ENCODE measurements at places on chromosomes 1 and 21.
A peak's percentile ranks its signal among the peaks of the same experiment; 100 is the strongest.

DNA sequence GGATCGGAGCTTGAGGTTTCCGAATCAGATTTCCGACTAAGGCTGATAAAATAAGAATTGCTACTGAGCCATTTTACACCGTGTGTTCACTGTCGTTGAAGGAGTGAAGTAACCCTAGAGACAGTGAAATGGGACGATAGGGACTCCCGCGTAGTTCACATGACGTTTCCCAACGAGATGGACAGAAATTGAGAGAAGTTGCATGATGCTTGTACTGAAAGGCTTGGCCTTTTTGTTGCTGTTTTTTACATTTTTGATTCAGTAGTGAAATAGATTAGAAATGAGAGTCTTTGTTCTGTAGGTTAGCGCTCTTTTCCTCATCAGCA, 1.2 kb downstream of the KHDRBS1 start:
- no peak for DNase-seq

DNA sequence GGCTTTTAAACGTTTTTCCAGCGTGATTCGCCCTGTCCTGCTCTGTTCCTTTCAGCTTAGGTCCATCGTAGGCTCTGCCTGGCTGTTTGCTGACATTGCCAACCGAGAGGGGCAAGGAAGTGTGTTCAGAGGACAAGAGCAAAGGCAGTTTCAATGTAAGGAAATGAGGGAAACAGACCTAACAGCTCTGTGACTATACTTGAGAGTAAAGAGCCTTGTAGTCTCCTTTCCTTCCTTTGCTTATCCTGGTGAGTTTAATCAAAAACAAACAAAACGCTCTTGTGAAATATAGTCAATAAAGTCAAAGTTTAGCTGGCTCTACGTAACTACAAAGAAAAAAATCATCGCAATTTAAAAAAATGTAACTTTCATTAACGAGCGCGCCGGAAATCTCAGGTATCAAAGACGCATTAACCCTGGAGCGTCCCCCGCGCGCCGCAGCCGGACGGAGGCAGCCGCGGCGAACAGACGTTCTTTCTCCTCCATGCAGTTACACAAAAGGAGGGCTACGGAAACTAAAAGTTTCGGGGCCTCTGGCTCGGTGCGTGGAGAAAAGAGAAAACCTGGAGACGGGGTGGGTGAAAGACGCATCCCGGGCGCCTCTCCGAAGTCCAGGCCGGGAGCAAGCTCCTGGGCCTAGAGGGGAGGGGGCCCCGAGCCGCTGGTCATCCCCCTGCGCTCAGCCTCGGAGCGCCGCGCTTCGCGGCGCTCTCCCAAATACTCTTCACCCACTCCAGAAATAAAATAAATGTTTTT, 617 bp upstream of the ADGRL2 start:
- no peak for DNase-seq

DNA sequence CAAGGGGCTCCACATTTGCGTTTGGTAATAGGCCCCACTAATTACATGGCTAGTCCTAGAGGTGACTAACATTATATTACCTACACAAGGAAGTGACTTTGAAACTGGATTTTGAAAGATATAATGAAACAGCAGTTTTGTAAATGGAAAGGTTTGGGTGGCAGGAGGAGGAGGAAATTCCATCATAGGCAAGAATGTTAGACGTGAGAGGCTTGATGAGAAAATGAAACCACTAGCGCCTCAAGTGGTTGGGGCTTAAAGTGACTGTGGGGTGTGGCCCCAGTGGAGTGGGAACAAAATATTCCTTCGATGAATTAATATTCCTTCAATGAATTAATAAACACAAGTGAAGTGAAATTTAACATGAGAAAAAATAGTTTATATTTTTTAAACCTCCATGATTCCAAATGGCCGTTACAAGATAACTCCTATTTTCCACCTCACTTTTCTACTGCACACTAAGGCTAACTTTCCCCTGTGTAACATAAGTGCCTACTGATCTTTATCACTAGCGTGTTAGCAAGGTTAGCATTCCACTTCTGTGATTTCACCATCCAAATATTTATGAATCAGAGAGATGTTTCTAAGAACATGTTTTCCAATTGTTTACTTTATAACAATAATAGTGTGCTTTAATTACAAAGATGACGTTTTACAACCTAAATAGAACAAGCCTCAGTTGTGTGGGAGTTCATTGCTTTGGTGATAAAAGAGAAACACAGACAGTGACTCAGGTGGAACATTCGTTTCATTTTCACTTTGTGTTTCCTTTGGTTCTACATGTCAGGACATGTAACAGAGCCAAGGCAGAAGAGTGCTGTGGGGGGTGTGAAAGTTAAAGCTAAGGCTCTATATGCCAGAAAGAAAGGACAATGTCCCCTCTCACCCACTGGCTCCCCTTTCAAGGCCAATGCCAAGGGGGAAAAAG, 12.5 kb upstream of the ATF3 start:
- DNase-seq, result no peak

- DNase-seq, result no peak
Measured at GRCh38 chr21:38496224-38496623, 2.1 kb downstream of the ERG start.

GRCh38 chr1:25863486-25864262, 4.4 kb upstream of the AUNIP start:
- DNase-seq, result no peak

GRCh38 chr1:167066333-167067122, 23.6 kb downstream of the GPA33 start:
- DNase-seq, result peak; percentile 93

GRCh38 chr1:153503766-153504165, 32.0 kb downstream of the S100A6 start:
- DNase-seq, result no peak

DNA sequence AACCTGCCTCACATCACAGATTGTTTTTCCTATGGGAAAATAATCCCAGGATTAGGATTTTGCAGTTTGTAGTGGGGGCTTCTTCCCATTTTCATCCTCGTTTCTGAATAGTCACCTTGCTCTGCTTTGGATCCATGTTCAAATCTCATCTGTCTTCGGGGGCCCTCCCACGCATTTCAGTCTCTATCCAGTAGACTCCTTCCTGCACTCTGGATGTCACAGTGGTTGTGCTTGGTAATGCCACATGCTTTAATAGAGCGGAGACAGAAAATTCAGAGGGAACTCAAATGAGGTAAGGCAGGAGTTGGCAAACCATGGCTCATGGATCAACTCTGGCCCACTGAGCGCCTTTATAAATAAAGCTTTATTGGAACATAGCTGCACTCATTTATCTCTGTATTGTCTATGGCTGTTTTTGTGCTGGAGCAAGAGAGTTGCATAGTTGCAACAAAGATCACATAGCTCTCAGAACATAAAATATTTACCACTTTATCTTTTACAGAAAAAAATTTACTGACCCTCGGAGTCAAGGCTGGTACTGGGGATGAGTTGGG, 101.0 kb downstream of the SPATA46 start:
- no peak for DNase-seq

- no peak for DNase-seq
Measured at GRCh38 chr1:5577255-5578040, 414.8 kb downstream of the NPHP4 start.

DNA sequence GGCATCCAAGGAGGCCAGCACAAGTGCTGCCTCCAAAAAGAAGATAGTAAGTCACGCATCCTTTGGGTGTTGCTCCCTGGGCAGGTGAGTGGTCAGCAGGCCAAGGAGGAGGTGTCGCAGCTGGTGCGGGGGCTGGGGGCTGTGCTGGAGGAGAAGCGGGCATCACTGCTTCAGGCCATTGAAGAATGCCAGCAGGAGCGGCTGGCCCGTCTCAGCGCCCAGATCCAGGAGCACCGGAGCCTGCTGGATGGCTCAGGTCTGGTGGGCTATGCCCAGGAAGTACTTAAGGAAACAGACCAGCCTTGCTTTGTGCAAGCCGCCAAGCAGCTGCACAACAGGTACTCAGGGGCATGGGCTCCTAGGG, 4.3 kb downstream of the TRIM46 start:
- DNase-seq, result no peak

- DNase-seq, result no peak
Measured at GRCh38 chr21:32426066-32426465, 13.6 kb downstream of the EVA1C start.

GRCh38 chr1:153361480-153362109, 3.9 kb downstream of the S100A9 start:
- DNase-seq, result no peak

- DNase-seq, result no peak
Measured at GRCh38 chr1:175136246-175136645, 56.3 kb downstream of the KIAA0040 start.

GRCh38 chr1:32725615-32725982, 23.0 kb upstream of the SYNC start:
- DNase-seq, result no peak

GRCh38 chr1:100968621-100969020, 57.0 kb downstream of the DPH5 start:
- DNase-seq, result no peak

GRCh38 chr1:117001254-117001927, at the start of gene CD101:
TSS of gene CD101 (plus strand) at chr1:117001760. CDS start at chr1:117001818, 58 bp downstream.
- DNase-seq, result no peak

- DNase-seq, result no peak
Measured at GRCh38 chr1:201763455-201764140, 65.4 kb upstream of the IPO9 start.

DNA sequence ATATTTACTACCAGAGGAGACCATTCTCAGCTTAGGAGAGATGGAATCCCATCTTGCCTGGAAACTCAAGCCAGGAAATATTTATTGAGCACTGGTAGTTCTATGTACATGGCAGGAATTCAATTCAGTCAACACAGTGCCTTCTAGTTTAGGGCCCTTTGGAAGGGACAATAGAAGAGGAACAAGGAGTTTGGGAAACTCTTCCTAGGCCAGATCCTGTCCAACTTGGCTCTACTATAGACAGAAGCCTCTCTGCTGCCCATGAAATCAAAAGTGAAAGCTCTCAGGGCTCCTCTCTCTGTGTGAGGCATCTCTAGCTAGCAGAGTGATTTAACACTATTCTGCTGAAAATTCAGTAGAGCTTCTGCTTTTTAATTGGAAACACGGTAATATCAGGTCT, 244.6 kb upstream of the MAP1LC3C start:
- DNase-seq, result no peak

DNA sequence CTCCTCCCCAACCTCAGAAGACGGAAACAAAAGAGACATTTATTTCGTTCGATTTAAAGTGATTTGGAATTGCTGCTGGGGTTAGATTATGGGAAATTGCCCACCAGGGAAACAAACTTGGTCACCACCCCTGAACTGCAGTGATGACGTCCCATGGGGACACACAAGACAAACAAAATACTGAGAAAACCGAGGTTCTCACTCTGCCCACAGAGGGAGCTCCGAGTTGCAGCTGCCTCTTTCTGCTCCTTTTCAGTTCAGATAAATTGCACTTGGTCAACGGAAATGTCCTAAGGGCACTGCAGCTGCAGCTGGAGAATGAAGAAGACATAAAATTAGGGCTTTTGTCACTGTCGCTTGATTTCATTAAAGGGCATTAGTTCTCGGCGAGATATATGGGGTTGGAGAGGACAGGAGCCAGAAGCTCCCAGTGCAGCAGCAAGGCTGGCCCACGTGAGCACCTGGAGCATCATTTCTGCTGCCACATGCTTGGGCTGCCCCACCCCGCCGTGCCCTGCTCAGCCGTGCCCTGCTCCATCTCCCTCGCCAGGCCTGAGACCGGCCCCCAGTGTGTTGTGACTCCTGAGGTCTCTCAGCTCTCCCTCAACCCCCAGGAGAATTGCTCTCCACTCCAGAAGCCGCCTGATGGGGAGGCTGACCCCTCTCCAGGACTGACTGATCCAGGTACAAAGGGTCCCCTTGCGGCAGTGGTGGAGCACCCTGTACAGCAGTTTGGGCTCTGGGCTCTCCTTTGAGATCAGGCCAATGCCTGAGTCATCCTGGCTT, 231.7 kb upstream of the AJAP1 start:
- no peak for DNase-seq

DNA sequence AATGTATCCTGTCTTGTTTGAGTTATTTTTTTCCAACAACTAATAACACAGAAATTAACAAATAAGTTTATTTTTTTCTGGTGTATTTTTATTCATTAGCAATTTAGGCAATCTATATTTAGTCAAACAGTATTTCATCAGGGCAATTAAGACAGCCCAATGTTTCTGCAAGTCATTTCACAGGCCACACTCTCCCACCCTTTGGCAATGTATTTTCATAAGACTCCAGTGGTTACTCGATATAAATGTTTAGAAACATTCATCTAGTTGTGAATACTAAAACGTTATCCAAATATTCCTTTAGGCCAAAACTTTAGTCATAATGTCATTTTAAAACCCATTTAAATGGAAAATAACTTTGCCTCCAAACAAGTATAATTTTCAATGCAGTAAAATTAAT, 142.1 kb downstream of the KCNT2 start:
- DNase-seq, result no peak

- peak; percentile 37 for DNase-seq
Measured at GRCh38 chr1:88998716-88999115, 6.3 kb upstream of the KYAT3 start.

GRCh38 chr21:43312011-43312410, 114.9 kb downstream of the SIK1 start:
- no peak for DNase-seq

DNA sequence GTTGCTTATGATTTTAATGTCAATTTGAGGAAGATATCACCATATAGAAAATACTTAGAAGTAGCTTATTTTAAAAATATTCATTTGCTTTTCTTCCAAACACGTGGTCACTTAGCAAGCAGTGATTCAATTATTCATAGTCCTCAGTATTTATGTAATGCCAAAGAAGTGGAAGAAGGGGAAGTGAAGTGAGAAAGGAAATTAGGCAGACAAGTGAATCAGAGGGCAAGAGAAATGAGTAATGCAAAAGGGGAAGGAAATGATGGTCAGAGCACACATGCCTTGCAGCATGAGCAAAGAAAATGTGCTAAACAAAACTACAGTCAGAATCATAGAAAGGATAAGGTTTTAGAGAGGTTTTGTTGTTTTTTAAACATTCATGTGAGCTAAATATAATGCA, 31.8 kb downstream of the SDCCAG8 start:
- no peak for DNase-seq

GRCh38 chr1:44830900-44831304, 12.2 kb downstream of the PTCH2 start:
- no peak for DNase-seq

DNA sequence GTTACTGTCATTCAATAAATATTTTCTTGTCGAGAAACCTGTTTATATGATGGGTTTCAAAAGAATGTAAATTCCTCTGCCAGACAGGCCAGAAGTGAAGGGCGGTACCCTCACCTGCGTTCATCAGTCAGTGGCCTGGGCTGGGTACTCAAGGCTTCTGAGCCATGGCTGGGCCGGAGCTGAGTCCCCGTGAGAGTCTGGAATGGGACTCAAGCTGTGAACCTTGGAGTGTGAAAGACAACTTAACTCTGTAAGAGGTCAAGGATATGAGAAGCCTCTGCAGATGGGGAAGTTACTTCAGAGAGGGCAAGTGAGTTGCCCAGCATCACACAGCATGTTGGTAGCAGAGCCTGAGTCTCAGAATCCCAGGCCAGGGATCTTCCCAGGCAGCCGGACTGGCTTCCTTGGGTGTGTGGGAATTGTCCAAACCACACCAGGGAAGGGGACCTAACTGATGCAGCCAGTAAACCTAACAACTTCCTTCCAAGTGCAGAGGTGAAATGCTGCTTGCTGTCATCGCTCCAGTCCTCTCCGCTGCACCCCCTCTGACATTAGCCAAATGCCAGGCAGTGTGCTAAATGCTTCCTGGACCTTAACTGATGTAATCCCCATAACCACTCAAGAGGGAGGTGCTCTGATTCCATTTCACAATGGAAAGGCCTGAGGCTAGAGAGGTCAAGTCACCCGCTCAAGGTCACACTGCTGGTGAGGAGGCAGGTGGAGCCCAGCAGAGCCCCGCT, 4.8 kb downstream of the DISP3 start:
- no peak for DNase-seq

- no peak for DNase-seq
Measured at GRCh38 chr1:22283596-22283995, 140.7 kb upstream of the WNT4 start.

Data from D721Med (cell line).